ENCODE measurements at places on chromosomes 1 and 21.

GRCh38 chr1:10932088-10932487, 80.4 kb upstream of the TARDBP start:
- no peak for DNase-seq

GRCh38 chr1:192474080-192474683, 101.4 kb upstream of the RGS1 start:
- DNase-seq: no peak

- DNase-seq: no peak
These were observed 103.1 kb downstream of the ATP6V1G3 start for GRCh38 chr1:198437332-198437731.

DNA sequence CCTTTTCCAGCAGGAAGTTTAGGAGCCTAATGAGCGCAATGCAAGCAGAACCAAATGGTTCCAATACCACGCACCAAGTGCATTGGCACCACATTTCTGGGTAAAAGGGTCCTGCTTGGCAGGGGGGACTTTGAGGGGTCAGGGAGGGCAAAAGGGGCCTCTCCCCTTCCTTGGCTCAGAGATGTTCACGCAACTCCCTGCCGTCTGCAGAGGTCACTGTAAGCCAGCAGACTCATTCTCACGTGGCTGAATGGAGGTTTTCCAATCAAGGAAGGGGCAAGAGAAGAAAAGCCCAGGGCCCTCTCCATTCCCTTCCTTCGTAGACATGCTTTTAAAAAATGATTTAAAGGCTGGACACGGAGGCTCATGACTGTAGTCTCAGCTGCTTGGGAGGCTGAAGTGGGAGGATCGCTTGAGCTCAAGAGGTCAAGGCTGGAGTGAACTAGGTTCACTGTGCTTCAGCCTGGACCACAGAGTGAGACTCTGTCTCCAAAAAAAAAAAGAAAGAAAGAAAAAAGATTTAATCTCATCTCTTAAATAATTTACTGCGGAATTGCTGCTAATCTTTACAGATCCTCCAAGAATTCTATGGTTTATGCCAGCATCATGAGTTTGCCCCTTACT, 80.3 kb downstream of the RUNX3 start:
- DNase-seq: no peak

GRCh38 chr1:9766759-9767442, 56.9 kb downstream of the CLSTN1 start:
- no peak for DNase-seq

DNA sequence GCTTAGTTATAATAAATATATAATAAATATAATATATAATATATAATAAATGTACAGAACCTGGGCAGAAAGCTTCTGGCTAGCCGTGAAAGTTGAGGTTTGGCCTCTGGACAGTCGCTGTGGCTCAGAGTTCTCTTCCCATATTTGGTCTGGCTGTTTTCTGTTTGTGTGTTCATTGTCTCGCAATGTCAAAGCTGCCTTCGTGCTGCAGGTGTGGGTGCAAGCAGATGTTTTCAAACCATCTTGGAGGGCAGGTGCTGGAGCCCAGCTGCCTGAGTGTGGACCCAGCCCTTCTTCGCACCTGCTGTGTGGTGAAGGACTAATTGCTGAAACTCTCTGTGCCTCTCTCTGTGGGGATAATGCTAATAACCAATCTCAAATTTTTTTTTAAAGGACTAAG, 3.6 kb upstream of the CSTB start:
- DNase-seq: no peak

GRCh38 chr1:19918057-19918456, 5.4 kb downstream of the PLA2G2E start:
- peak; percentile 76 for DNase-seq

DNA sequence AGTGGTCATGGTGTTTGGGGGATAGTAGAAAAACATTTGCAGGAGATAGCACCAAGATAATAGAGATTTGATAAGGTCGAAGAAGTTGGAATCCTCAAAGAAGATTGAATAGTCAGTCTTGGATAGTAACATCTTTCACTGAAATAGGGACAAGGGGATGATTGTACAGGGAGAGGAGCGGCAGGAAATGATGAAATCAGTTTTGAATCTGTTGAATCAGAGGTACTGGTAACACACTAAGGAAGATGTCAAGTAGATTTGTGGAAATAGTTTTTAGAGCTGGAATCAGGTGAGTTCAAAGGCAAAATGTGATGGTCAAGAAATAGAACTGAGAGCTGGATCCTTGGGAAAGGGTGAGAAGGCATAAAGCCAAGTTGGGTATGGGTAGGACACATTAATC, 26.5 kb downstream of the CAP1 start:
- DNase-seq: no peak

GRCh38 chr1:17438318-17439249, 893 bp downstream of the RCC2 start:
- DNase-seq: no peak

GRCh38 chr1:34785875-34786470, 5.0 kb downstream of the GJB3 start:
- no peak for DNase-seq

DNA sequence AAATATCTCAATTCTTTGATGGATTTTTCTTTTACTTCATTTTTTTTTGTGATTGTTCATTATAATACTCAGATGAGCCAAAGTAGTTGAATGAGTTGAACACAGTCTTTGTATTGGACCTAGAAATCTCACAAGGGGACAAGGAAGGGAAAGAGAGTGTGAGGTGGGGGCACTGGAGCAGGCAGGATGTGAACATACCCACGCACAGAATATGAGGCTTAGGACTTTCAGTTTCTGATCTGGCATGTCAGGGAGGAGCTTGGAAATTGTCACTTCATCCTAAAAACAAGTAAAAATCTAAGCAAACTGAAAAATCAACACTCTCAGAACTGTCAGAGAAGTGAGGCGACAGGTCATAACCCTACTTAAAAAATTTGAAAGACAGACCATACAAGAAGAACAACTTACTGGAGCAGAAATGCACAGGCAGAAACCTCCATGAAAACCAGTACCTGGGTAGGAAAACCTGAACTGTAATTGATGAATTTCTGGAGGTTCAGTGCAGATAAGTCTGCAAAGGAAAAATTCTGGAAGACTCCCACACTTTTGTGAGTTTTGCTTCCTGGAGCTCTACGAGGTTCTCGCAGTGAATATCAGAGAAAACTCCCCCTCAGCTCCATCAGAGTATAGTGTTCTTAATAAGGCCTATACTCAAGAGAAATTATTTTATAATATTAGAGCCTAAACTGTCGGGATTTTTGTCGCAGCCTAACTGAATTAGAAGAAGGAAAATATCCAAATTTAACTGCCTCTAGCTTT, 3.6 kb upstream of the PTGS2 start:
- no peak for DNase-seq

DNA sequence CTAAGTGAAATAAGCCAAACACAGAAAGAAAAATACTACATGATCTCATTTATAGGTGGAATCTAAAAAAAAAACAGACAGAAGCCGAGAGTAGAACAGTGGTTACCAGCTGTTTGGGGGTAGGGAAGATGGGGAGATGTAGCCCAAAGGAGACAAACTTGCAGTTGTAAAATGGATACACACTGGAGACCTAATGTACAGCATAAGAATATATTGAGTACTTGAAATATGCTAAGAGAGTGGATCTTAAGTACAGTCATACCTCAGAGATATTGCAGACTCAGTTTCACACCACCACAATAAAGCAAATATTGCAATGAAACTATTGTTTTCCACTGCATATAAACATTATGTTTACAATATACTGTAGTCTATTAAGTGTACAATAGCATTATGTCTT, 316.7 kb downstream of the LRRC40 start:
- no peak for DNase-seq

DNA sequence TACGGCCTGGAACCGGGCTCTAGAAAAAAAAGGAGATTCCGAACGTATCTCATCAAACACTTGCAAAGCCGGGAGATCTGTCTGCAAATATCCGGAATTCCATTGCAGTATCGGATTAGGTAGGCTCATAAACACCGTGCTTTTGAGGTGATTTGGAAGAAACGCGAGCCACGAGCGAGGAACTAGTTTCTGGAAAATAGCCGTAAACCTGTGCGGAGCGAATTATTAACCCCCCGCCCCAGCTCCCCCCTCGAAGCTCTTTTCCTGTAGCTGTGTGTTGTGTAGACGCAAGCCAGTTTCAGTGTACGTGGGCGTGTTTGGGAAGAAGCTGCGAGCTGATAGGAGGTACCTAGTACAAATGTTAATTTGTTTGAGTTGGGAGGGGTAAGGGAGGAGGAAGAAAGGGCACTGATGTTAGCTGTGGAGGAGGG, 1.1 kb downstream of the RALGPS2 start:
- no peak for DNase-seq

DNA sequence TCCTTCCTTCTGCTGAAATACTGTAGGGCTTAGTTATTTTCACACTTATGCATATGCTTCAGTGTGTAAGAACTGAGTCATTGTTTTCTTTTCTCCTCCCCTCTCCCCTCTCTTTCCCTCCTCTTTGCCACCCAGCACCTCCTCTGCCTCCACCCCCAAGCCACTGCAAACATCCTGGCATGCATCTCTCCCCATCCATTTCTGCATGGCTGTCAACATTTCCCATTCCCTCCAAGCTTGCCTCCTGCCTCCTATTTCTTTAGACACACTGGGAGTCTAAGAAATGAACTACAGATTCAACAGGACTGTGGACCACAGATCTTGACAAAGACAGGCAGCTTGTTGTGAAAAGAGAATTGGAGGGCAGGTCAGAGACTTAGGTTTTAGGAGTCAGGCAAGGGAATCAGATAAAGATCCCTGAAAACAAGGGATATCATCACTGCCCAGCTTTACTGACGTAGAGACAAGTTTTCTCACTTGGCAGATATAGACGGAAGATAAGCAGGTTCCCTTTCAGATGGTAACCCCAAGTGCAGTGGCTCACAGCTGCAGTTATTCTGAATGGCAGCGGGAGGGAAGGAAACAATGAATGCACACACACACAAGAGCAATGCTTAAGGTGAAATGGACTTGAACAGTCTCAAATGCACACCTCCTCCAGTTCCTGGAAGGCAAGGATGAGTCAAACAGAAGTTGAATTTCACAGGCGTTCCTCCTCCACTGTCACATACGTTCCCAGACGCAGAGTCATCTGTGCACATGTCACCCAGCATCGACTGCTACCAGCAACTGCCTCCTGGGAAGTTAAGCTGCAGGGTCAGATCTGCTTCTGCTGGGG, 56.1 kb downstream of the HIVEP3 start:
- DNase-seq: no peak

GRCh38 chr1:4621646-4622045, 32.8 kb upstream of the AJAP1 start:
- no peak for DNase-seq

DNA sequence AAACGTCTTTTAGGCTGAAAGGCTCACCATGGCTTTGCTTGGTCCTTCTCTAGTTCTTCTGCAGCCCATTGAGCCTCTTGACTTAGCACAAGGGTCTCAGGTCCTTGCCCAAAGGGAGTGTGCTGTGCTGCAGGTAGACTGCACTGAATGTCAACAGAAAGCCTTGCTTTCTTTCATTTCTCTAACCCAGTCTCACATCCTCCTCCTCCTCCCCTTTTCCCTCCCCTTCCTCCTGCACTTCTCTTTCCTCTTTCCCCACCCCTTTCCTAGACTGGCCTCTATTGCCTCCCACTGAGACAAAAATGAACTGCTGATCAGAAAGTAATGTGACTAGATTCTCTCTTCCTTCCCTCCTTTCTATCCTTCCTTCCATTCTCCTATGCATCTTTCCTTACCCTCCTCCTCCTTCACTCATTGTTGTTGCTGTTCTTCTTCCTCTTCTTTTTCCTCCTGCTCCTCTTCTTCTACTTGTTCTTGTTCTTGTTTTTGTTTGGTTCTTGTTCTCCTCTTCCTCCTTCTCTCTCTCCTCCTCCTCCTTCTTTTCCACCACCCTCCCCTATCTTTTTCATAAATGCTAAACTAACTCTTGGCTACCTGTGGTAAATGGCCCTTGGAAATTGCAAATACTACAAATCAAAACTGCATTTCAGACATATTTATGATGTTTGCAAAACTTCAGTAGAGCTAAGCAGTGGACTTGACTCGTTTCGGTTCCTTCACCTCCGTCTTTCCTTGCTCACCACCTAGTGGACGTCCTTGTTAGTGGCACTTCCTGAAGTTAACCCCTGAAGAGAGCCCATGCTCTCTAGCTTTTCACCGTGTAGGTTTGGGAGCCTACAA, at the start of gene SELL:
TSS of gene SELL (minus strand) at position 152 of the 840 bp plus-strand sequence. CDS start at position 30, 122 bp downstream.
- peak; percentile 46 for DNase-seq

DNA sequence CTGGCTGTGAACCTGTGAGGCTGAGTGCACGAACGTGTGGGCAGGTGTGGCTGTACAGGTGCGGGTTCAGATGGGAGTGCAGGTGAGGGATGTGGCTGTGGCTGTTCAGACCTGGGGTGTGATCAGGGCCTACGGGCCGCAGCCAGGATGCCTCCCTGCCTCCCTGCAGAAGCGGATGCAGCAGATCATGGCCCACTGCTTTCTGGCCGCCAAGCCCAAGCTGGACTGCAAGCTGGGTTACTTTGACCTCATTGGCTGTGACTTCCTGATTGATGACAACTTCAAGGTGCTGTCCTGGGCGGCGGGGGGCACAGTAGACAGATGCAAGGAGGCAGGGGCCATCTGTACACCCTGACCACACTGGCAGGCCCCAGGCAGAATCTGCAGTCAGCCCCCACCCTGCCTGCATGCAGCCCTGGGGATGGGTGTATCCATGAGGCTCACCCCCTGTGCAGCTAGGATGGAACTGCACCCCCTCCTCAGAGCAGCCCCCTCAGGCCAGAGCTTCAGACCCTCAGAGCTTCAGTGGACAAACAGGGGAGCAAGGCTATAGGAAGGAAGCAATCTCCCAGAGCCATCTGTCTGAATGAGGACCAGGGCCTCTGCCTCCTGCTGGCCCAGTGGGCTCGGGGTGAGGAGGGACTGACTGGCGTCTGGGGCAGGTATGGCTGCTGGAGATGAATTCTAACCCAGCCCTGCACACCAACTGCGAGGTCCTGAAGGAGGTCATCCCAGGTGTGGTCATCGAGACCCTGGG, 9.8 kb downstream of the TNFRSF18 start:
- DNase-seq: no peak

DNA sequence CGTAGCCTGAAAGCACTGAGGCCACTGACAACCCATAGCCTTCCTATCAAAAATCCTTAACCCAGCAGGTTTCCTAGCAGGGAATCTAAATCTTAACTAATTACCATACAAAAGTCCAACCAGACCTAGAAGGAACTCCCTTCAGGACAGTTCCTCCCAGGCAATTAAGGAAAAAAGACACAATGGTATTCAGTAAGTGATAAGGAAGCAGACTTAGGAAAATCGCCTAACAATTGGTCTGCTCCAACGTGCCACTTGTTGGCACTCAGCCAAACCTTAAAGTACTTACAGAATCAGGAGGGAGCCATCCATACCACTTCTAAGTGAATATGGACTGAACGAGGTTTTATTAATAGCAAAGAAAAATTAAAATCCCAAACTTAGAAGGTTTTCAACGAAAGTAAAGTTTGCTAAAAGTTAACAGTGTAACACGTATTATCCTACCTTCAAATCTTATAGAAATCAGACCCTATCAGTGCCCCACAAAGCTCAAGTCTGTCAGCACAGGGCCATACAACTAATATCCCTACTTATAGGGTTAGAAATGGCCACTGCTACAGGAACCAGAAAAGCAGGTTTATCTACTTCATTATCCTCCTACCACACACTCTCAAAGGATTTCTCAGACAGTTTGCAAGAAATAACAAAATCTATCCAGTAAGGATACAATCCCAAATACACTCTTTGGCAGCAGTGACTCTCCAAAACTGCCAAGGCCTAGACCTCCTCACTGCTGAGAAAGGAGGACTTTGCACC, 29.0 kb downstream of the SPATA6 start:
- DNase-seq: no peak
